ENCODE measurements at places on chromosomes 11 and 22.

- H3K27ac ChIP-seq: no peak overlapping the region
- no peaks in the 10 kb centered on the region for H3K27me3 ChIP-seq
- no peak overlapping the region for H3K4me3 ChIP-seq
- no peaks in the 10 kb centered on the region for H3K4me1 ChIP-seq
Measured at GRCh38 chr11:85725510-85726258, 39.7 kb upstream of the CCDC89 start.

- H3K4me1 ChIP-seq: no peaks in the 10 kb centered on the region
- no peak overlapping the region for H3K27ac ChIP-seq
- no peaks in the 10 kb centered on the region for H3K36me3 ChIP-seq
- no peak overlapping the region for H3K4me3 ChIP-seq
Measured at GRCh38 chr22:19846620-19847344, 7.9 kb downstream of the GNB1L start.

- no peaks in the 10 kb centered on the region for H3K4me1 ChIP-seq
- peaks cover 9% of the 10 kb centered on the region for H3K36me3 ChIP-seq
- no peak for DNase-seq
- no peak overlapping the region for H3K4me3 ChIP-seq
- no peaks in the 10 kb centered on the region for H3K27me3 ChIP-seq
- no peak overlapping the region for H3K27ac ChIP-seq
Measured at GRCh38 chr22:23289130-23289503, 108.8 kb downstream of the BCR start.

GRCh38 chr22:46748908-46749675, 11.0 kb upstream of the CERK start:
- no peaks in the 10 kb centered on the region for H3K36me3 ChIP-seq
- H3K27ac ChIP-seq: no peak overlapping the region
- no peaks in the 10 kb centered on the region for H3K4me1 ChIP-seq
- no peak overlapping the region for H3K4me3 ChIP-seq
- DNase-seq: no peak
- no peaks in the 10 kb centered on the region for H3K27me3 ChIP-seq

DNA sequence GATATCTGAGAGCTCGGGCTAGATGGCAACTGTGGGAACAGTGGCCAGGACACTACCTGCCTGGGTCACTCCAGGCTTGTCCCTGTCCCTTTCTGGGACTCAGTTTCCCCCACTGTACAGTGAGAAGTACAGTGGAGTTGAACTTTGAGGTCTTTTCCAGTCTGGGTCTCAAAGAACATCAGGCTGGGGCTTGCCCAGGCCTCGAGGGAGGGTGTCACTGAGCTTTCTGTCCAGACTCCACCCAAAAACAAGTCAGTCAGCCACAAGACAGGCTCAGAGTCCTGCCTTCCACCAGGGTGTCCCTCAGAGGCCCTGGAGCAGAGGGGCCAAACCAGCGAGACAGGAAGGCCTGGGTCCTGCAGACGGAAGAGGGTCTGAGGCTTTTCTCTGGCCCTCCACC, 2.0 kb upstream of the PLA2G3 start:
- H3K36me3 ChIP-seq: no peaks in the 10 kb centered on the region
- H3K4me1 ChIP-seq: no peaks in the 10 kb centered on the region
- no peak overlapping the region for H3K4me3 ChIP-seq
- no peak overlapping the region for H3K27ac ChIP-seq
- peak; percentile 42 for DNase-seq
- no peaks in the 10 kb centered on the region for H3K27me3 ChIP-seq

DNA sequence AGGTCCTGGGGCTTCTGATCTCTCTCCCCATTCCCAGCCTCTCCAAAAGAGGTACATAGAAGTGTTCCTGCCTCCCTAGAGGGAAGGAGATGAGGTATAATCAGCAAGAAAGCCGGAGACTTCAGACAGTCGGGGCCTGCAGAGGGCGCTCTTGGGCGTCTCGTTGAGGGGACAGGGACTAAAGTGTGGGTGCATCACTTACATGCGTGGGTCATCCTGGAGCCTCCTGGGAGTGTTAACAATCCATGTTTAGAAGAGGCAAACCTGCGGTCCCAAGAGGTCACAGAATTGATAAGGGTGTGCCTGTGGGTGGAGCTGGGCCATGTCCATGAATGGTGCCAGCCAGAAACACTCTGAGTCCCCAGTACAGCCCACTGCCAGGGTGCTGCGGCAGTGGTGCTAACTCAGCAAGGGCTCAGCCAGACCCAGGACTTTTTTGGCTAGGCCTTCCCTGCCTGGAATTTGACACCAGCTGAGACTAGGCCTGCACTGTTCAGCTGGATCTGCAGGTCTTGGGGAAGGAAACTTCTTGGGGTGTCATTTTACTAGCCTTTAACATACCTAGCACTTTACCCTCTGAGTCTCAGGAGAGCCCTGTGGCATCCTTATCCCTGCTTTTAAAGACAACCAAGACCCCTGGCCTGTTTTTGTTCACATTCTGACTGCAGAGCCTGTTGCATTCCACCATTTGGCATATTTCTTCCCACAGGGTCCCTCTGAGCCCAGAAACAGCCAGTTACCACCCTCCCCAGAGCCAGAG, 5.5 kb downstream of the YDJC start:
- H3K4me3 ChIP-seq: no peak overlapping the region
- peak overlapping the region; percentile 4 for H3K27ac ChIP-seq
- no peaks in the 10 kb centered on the region for H3K27me3 ChIP-seq
- no peaks in the 10 kb centered on the region for H3K36me3 ChIP-seq

DNA sequence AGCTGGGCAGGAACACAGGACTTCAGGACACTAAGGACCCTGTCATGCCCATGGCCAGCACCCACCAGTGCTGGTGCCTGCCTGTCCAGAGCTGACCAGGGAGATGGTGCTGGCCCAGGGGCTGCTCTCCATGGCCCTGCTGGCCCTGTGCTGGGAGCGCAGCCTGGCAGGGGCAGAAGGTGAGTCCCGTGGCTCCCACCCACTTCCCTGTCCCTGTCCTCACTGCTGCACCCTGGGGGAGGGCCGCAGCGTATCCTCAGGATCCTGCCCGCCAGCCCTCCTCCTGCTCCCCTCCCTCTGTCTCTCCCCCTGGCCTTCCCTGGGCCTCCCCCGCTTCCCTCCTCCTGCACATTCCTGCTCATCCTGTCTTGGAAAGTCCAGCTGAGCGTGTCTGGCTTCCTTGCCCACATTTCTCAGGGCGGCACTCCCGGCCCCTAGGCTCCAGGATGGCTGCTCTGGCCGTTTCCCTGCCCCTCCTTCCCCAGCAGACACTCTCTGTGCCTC, 8.7 kb downstream of the CSF2RB start:
- H3K4me3 ChIP-seq: no peak overlapping the region
- DNase-seq: no peak
- no peaks in the 10 kb centered on the region for H3K4me1 ChIP-seq
- no peaks in the 10 kb centered on the region for H3K36me3 ChIP-seq

DNA sequence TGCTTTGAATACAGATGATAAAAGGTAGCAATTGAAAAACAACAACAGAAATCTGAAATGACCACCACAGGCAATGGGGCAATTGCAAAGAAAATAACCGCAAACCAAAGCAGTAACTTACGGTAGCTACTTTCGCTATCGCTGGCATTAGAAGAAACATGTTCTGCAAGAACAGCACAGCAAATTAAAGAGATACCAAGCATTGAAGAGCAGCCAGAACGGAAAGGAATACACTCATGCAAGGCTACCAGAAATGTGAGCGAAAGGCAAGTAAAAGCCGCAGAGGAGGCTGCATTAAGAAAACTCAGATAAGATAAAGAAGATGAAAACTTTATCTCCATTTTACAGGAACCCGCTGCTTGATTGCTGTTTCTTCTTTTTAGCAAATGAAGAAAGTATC, 194.1 kb upstream of the CCDC90B start:
- no peaks in the 10 kb centered on the region for H3K4me1 ChIP-seq
- no peak overlapping the region for H3K27ac ChIP-seq
- no peaks in the 10 kb centered on the region for H3K27me3 ChIP-seq
- H3K36me3 ChIP-seq: no peaks in the 10 kb centered on the region
- no peak for DNase-seq

DNA sequence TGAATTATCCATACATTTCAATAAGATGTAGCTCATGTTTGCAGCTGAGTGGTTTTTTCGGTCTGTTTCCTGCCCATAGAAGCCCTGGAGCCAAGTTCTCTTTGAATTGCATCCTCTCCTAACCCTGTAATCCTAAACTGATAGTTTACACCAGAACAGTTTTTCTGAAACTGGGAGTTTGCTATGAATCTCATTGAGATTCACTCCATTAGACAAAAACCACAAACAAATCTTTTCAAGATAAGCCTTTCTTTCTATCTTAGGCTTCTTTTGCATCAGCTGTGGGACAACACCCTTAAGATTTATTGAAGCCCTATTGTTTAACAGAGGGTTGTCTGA, 324.8 kb downstream of the DYNC2H1 start:
- DNase-seq: no peak
- H3K36me3 ChIP-seq: no peaks in the 10 kb centered on the region
- H3K27me3 ChIP-seq: no peaks in the 10 kb centered on the region
- H3K4me3 ChIP-seq: no peak overlapping the region

GRCh38 chr11:15127341-15127740, 12.6 kb downstream of the INSC start:
- H3K4me3 ChIP-seq: no peak overlapping the region
- no peak for DNase-seq
- no peaks in the 10 kb centered on the region for H3K36me3 ChIP-seq
- peaks cover 7% of the 10 kb centered on the region for H3K4me1 ChIP-seq

DNA sequence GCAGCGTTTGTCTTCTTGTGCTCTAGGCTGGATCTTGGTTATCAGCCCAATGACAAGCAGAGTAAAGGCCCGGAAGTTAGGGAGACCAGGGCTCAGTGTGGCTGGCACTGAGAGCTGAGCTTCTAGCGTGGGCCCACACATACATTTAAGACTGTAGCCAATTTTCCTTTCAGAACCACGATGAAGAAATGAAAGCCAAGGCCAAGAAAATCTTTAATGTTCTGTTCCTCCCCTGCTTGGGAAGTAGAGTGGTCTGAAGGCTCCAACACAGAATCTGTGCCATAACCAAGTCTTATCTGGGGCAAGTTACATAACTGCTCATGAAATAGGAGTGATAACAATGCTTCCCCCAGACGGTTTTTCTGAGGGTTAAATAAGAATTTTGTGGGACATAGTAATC, 4.7 kb upstream of the ST3GAL4 start:
- no peaks in the 10 kb centered on the region for H3K36me3 ChIP-seq
- peak overlapping the region; percentile 77 for H3K27ac ChIP-seq
- H3K27me3 ChIP-seq: no peaks in the 10 kb centered on the region
- H3K4me1 ChIP-seq: no peaks in the 10 kb centered on the region
- peak; percentile 33 for DNase-seq

DNA sequence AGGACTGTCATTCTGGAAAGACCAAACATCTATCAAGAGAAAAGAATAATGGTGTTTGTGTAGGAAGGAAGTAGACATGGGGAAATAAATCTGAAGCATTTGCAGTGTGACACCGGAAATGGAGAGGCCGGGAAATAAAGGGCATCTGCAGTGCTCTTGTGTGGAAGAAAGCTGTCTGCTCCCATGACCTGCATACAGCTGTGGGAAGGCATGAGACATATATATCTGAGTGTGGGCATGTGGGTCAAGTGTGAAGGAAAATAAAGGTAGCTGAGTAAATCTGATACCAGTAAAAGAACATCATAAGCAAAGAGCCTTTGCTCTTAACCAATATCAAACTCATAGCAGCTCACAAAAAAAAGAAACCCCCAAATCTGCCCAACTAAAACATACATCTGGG, 72.1 kb upstream of the OR5AK2 start:
- H3K36me3 ChIP-seq: no peaks in the 10 kb centered on the region
- H3K4me3 ChIP-seq: no peak overlapping the region
- no peaks in the 10 kb centered on the region for H3K4me1 ChIP-seq
- no peak overlapping the region for H3K27ac ChIP-seq
- no peak for DNase-seq

DNA sequence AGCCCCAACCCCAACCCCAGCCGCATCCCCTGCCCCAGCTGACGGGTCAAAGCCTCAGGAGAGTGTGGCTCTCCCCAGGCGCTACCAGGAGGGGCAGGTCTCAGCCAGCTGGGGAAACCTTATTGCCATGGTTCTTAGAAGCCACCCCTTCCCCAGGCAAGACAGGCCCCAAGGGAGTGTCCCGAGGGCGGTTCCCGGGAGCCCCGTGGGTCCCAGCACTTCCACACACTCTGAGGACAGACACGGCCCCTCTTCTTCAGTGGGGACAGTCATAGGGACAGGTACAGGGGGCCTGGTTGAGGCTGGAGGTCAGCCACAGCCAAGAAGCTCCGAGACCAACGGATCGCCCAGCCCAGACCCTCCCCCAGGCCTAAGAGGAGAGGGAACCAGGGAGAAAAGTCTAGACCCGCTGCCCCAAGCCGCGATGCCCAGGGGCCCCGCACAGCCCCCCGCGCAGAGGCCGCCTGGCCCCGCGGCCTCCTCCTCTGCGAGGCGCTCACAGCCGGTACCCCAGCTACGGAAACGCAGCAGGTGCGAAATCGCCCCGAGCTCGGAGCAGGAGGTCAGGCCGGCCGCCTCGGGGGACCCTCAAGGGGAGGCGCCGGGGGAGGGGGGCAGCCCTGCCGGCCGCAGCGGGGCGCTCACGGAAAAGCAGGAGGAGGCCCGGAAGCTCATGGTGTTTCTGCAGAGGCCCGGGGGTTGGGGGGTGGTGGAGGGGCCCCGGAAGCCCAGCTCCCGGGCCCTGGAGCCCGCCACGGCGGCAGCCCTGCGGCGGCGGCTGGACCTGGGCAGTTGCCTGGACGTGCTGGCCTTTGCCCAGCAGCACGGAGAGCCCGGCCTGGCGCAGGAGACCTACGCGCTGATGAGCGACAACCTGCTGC, 2.6 kb downstream of the KLHDC7B start:
- H3K4me1 ChIP-seq: no peaks in the 10 kb centered on the region
- H3K27me3 ChIP-seq: no peaks in the 10 kb centered on the region
- DNase-seq: peak; percentile 52
- H3K36me3 ChIP-seq: no peaks in the 10 kb centered on the region
- H3K4me3 ChIP-seq: no peak overlapping the region

GRCh38 chr11:126113963-126114362, 51.3 kb upstream of the CDON start:
- H3K4me3 ChIP-seq: no peak overlapping the region
- peak overlapping the region; percentile 79 for H3K27ac ChIP-seq
- H3K36me3 ChIP-seq: no peaks in the 10 kb centered on the region
- DNase-seq: no peak
- H3K4me1 ChIP-seq: peaks cover 2% of the 10 kb centered on the region

GRCh38 chr22:35605851-35606481, 11.2 kb downstream of the MB start:
- H3K4me3 ChIP-seq: no peak overlapping the region
- no peak overlapping the region for H3K27ac ChIP-seq
- no peaks in the 10 kb centered on the region for H3K4me1 ChIP-seq
- H3K27me3 ChIP-seq: no peaks in the 10 kb centered on the region

DNA sequence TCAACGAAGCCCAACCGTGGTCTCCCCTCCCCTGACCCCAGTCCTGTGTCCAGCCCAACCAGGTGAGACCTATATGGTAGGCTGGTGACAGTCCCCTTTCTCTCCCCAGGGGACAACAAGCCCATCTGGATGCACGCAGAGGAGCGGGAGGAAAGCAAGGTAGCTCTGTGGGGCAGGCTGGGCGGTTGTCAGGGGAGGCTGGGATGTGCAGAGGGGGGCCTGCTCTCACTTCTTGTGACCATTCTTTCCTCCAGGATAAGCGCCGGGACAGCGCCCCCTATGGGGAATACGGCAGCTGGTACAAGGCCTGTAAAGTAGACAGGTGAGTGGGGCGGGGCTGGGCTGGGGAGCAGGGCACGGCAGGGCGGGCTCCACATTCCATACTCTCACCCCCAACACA, 3.5 kb upstream of the RAB1B start:
- H3K4me1 ChIP-seq: peaks cover 2% of the 10 kb centered on the region
- no peak overlapping the region for H3K4me3 ChIP-seq
- H3K27ac ChIP-seq: no peak overlapping the region
- no peaks in the 10 kb centered on the region for H3K27me3 ChIP-seq

Measured in aorta (tissue), 5 donors.